ENCODE measurements at places on chromosomes 12 and 14. TPM values are rescaled to one million over a fixed set of nuclear protein-coding genes. Genes with fewer than 3 reads are reported as not detected.

GRCh38 chr12:63292471-63293221 lies 141.6 kb upstream of the AVPR1A start:
- no peak for DNase-seq

GRCh38 chr12:8057839-8058238 lies 8.3 kb downstream of the C3AR1 start:
- DNase-seq: no peak

DNA sequence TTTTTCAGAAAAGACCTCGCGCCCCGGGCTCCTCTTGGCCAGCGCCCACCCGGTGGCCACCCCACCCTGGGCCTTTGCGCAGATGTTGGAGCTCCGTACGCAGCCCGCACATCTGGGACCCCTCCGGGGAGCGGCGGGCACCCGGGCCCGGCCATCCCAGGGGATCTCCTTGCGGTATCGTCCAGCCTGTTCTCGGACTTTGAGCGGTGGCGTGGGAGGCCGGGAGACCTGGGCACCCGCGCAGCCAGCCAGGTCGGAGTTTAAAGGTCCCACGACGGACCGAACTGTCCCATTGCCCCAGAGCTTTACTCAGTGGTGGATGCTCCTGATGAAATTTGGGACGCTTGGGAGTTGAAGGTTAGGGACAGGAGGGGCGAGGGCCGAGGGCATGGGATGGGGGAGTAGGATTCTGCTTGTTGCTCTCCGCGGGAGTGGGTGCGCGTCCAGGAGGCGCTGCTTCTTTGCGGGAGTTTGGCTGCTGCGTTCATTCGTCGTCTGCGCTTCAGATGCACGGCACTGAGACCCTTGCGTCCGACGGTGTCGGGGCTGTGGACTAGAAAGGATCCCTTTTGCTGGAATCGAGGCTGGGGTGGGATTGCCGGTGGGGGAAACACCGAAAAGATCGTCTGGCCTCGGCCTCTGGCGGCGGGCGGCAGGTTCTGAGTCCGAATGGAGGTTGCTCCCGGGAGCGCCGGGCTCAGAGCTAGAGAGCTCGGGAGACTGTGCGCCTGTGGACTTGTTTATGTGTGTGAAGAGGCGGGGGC lies 1.4 kb downstream of the NTF3 start:
- DNase-seq: no peak

DNA sequence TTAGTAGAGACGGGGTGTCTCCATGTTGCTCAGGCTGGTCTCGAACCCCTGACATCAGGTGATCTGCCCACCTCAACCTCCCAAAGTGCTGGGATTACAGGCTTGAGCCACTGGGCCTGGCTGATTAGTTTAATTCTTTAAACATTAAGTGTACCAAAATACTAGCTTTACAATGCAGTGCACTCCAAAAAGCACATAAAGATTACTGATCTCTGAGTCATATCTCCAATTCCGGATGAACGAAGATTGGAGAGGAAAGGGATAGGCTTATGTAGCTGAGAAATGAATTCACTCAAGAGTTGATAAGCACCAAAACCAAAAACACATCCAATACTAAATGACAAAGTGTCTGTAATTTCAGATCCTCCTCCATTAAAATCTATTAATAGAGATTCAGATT lies 15.1 kb downstream of the NAV3 start:
- no peak for DNase-seq

GRCh38 chr12:27233814-27234213 lies 10.3 kb upstream of the STK38L start:
- no peak for DNase-seq

The CMA1 gene
- 0.92 TPM for total RNA-seq

GRCh38 chr12:32365473-32366064 lies 33.8 kb upstream of the FGD4 start:
- no peak for DNase-seq

GRCh38 chr12:12853435-12853834 lies 37.9 kb upstream of the GPRC5A start:
- no peak for DNase-seq

- no peak for DNase-seq
These were observed 10.7 kb upstream of the M6PR start for GRCh38 chr12:8960176-8960575.

- DNase-seq: no peak
These were observed 70.5 kb downstream of the VCPKMT start for GRCh38 chr14:50045837-50046236.

DNA sequence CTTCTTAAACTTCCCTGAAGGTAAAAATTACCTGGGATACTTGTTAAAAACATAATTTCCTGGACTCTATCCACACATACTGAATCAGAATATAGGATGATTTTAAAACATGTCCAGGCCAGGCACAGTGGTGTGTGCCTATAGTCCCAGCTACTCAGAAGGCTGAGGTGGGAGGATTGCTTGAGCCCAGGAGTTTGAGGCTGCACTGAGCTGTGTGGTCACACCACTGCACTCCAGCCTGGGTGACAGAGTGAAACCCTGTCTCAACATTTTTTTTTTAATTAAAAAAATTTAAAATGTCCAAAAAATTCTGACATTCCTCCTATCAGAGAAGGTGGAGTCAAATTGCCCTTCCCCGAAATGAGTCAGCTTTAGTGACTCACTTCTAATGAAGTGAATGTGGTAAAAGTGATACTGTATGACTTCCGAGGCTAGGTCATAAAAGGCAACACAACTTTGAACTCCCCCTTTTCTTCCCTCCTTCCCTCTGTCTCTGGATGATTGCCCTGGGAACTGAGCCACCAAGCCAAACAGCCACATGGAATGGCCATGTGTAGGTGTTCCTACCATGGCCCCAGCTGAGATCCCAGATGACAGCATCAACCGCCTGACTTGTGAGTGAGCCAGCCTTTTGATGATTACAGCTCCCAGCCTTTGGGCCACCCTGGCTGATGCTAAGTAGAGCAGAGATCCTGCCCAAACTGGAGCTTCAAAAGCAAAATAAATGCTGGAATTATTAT lies 36.3 kb downstream of the LIMA1 start:
- DNase-seq: peak; percentile 87

The TMEM132D gene
- not detected for total RNA-seq

DNA sequence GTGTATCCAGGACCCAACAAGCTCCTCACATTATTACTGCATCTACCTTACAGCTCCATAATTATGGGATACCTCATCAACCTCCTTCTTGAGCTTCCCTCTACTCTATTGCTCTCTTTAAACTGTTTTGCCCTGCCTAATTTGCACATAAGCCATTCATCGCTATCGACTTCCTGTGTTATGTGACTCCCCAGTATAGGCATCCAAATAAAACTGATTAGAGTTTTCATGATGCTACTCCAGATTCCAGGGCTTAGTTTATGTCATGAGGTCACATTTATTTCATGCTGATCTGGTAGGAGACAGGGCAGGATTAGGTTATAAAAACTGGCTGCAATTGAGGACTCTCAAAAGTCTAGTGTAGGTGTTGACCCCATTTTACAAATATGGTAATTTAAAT lies 569.9 kb upstream of the MGAT4C start:
- DNase-seq: no peak

GRCh38 chr12:113899561-113900471 lies 66.3 kb downstream of the RBM19 start:
- no peak for DNase-seq

GRCh38 chr14:103104389-103104653 lies 9.8 kb downstream of the EXOC3L4 start:
- DNase-seq: no peak

The LHX5 gene
- total RNA-seq: not detected

The C1R gene
- total RNA-seq: 63.2 TPM

GRCh38 chr12:121678305-121678704 lies 8.9 kb upstream of the MORN3 start:
- no peak for DNase-seq

The MUCL1 gene
- not detected for total RNA-seq

DNA sequence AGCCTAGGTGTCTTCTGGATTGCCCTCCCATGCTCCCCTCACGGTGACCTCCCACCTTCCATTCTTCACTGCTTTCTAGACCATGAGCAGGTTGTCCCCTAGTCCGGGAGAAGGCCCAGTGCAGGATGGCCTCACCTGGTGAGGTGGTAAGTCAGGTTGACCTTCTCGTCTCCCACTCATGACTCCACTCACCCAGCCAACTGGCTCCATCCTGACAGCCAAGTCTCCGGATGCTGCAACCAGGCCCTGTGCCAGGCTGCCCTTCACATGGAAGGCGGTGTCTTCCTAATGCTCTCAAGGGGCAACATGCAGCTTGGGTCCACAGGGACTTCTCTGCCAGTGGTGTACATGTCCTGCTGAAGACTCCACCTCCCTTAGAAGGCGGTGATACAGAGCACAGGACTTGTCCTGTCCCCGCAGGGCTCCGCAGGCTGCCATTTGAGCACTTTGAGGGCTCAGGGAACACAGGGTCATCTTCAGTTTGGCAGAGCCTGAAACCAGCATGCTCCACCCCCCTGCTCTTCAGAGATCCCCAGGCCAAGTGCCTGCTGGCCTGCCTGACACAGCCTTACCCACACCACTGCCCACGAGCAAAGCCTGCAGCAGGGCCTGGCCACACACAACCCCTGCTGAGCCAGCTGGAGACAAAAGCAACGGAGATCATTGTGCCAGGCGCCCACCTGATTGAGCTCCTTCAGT lies 25.4 kb downstream of the BATF start:
- no peak for DNase-seq

DNA sequence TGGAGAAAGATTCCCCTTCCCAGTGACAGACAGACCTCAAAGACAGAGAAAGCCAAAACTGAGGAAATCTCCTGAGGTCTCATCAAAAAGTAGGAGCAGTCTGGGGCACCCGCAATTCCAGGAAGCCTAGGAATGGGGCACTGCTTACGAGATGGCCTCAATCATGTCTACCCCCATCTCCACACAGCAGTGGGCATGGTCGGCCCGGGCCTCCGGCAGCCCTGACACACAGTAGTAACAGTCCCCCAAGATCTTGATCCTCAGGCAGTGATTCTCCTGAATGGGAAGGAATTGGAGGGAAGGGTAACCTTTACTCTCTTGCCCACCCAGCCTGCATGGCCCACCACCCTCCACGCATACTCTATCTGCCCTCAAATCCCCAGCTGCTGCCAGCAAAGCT lies 11.9 kb downstream of the ADCY6 start:
- no peak for DNase-seq

GRCh38 chr12:8629486-8630033 lies 16.9 kb upstream of the AICDA start:
- no peak for DNase-seq

The HHIPL1 gene
- 0.83 TPM for total RNA-seq

- no peak for DNase-seq
These were observed 200.3 kb upstream of the NAV3 start for GRCh38 chr12:77630344-77630743.

DNA sequence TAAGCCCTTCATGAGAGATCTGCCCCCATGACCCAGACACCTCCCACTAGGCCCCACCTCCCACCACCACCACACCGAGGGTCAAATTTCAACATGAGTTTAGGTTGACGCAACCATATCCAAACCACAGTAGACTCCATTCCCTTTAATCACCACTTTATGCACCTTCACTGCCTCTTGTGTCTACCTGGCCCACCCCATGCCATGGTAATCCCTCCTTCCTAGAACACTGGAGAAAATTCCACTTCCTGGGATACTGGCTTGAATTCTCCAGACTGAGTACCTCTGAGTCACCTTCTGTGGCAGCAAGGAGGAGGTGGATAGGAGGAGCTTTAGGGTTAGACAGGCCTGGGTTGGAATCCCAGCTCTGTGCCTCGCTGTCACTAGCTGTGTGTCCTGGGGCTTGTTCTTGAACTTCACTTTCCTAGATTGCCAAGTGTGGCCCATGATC lies 26.1 kb upstream of the CIPC start:
- no peak for DNase-seq
